ENCODE measurements at places on chromosomes 1 and 21.

DNA sequence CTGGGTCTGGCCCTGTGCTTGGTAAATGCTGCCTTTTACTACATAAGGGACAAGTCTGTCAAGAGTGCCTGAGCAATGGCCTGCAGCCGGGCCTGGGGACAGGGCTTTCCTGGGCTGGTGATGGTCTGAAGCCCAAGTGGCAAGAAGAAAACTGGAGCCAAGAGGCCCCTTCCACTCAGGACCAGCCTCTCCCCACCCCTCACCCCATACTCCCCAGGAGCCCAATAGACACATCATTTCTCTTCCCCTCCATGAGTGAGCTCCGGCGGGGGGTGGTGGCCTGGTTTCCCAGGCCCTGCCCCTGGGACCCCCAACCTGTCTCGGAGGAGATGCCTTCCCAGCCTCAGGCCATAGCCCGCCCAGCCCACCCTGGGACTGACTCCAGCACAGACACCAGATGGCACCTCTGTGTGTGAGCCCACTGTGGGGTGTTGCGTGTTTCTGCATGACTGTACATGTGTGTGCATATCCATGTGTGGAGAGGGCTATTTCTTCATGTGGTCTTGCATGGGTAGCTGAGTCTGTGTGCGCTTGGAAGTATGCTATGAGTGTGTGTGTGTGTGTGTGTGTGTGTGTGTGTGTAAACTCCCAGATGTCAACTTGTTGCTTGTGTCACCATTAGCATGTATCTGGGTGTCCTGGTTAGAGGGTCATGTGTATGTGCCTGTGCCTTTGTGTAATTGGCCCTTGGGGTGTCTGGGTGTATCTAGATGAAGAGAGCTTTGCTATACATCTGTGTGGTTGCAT, 14.3 kb upstream of the LRP8 start:
- no peak for DNase-seq

DNA sequence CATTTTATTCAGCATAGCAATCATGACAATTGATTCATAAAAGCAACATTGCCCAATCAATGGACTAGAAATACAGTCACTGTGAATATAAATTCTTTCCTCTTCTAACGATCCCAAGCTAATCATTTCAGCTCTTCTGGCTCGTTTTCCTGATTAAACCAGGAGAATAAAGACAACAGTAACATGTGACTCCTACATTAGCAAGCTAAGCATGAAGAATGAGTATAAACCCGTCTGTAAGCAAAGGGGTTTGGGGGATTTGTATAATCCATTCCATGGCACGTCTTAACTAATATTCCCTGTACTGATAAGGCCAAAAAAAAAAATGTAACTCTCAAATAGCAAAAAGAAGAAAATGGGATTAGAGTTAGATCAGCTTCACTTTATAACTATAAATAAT, 21.6 kb downstream of the IRF2BP2 start:
- DNase-seq: no peak

- no peak for DNase-seq
Observed at GRCh38 chr1:241999026-241999425, at the start of gene MAP1LC3C. TSS of gene MAP1LC3C (minus strand) at chr1:241999098. CDS start at chr1:241999008, 90 bp downstream.

- DNase-seq: no peak
Observed at GRCh38 chr1:25874635-25875153, 814 bp downstream of the PAQR7 start.

GRCh38 chr1:150365941-150366340, 2.0 kb downstream of the RPRD2 start:
- DNase-seq: peak; percentile 26

- DNase-seq: no peak
Observed at GRCh38 chr1:153525088-153525728, 10.6 kb downstream of the S100A6 start.

DNA sequence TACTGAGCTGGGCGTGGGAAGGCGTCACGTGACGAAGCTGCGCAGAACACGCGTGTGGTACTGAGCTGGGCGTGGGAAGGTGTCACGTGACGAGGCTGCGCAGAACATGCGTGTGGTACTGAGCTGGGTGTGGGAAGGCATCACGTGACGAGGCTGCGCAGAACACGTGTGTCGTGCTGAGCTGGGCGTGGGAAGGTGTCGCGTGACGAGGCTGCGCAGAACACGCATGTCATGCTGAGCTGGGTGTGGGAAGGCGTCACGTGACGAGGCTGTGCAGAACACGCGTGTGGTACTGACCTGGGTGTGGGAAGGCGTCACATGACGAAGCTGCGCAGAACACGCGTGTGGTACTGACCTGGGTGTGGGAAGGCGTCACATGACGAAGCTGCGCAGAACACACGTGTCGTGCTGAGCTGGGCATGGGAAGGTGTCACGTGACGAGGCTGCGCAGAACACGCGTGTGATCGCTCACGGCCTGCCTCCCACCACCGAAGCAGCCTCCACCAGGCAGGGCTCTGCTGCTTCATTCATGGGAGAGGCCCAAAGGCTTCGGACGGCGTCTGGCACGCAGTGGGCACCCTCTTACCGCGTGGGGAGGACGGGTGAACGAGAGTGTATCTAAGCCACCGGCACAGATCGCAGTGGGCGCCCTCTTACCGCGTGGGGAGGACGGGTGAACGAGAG, 24.0 kb downstream of the CFAP74 start:
- no peak for DNase-seq

- DNase-seq: no peak
Observed at GRCh38 chr1:61427510-61427909, 297.4 kb downstream of the TM2D1 start.

GRCh38 chr1:1206966-1207531, 657 bp upstream of the TNFRSF18 start:
- DNase-seq: no peak

- peak; percentile 46 for DNase-seq
Observed at GRCh38 chr1:79667848-79668696, 661.5 kb upstream of the ADGRL4 start.

DNA sequence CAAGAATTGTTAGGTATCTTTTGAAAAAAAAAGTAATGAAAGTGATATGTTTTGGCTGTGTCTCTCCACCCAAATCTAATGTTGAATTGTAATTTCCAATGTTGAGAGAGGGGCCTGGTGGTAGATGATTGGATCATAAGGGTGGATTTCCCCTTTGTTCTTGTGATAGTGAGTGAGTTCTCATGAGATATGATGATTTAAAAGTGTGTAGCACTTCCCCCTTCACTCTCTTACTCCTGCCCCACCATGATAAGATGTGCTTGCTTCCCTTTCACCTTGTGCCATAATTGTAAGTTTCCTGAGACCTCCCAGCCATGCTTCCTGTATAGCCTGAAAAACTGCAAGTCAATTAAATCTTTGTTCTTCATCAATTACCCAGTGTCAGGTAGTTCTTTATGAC, 70.7 kb downstream of the XCL2 start:
- DNase-seq: no peak

DNA sequence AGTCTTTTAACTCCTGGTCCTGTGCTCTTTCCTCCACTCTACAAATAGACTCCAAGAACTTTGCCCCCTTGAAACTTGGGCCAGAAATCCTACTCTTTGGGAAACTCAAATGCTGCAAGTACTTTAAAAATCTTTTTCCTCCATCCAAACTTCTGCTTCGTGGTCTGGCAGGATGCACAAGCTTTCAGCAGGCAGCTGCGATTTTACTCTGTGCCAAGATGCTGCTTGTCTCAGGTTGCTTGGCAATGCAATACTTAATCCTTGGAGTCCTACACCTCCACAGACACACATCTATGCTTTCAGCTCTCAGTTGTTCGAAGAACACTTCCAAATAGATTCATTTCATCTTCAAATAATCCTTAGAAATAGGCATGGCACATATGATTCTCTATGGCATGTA, 435.3 kb upstream of the USP24 start:
- no peak for DNase-seq

- DNase-seq: no peak
Observed at GRCh38 chr1:66245691-66246090, 288.3 kb upstream of the SGIP1 start.

DNA sequence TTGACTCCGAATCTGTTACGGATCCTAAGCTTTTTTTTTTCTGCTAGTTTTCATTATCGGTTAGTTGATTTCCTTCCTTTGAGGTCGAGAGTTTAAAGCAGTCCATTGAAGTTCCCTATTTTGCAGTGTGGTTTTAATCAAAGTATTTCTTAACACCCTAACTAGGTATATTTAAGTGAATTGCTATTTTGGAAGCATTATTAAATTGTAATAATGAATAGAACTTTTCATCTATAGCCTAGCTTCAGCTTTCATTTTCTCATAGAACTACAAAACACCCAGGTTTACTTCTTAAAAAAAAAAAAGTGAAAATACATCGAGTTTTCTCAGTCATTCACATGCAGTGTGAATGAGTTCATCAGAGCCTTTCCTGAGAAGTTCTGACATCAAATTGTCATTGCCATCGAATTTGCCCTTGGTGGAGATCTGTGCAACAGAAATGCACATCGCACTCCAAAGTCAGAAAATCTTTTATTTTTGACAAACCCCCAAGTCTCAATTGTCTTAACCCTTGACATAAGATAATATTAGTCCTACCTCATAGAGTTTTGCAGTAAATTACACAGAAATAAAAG, 1.1 kb upstream of the LBR start:
- DNase-seq: peak; percentile 93

- no peak for DNase-seq
Observed at GRCh38 chr1:178109348-178110143, 15.6 kb downstream of the RASAL2 start.

GRCh38 chr1:15018767-15019166, 134.8 kb upstream of the TMEM51 start:
- no peak for DNase-seq

DNA sequence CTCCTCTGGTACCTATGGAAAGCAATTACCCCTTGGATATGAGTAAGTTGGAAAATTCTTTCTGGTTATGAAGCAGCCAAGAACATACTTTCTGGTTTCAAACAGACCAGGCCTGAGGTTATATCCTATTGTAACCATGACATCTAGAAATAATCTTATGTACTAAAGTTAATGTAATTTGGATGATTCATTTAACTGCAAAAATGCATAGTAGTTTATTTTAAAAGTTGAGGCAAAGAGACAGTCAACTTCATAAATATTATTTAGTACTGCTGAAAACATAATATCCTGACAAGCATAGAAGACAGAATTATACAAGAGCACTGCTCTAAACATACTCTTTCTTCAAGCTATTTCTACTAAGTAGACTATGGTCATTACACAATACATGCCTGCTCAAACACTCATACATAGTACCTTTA, 25.5 kb downstream of the ODF2L start:
- peak; percentile 4 for DNase-seq

DNA sequence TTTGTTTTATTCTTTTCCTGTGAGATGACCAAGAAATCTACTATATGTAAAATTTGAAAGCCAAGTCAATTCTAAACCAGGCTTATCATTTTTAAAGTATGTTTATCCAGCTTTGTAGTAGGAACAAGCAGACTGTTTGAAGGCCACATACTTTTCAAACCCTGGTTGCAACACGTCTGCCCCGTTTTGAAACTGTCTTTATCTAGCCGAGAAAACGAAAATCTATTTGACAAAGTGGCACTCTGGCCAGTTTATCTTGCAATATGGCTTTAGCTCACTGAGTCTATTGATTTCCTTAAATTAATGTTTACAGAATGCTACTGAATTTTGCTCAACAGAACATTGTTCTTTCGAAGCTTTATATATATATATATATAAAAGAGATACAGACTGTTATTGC, 39.7 kb downstream of the PROX1 start:
- no peak for DNase-seq

DNA sequence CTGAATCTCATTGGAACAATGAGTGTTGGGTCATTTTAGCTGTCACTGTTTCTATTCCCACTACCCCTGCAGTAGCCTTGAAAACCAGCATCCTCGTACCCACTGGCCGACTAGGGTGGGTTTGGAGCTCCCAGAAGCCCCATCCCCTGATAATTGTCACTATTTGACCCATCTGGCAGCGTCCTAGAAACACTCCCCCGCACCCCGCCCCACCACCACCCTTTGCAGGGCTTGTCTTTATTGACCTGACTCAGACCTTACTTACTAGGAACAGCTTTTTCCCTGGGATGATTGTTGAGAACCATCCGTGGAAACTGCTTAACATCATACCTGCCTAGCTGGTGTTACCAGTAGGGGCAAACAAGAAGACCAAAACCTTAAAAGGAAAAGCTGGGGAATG, 28.4 kb upstream of the AGPAT3 start:
- DNase-seq: no peak

DNA sequence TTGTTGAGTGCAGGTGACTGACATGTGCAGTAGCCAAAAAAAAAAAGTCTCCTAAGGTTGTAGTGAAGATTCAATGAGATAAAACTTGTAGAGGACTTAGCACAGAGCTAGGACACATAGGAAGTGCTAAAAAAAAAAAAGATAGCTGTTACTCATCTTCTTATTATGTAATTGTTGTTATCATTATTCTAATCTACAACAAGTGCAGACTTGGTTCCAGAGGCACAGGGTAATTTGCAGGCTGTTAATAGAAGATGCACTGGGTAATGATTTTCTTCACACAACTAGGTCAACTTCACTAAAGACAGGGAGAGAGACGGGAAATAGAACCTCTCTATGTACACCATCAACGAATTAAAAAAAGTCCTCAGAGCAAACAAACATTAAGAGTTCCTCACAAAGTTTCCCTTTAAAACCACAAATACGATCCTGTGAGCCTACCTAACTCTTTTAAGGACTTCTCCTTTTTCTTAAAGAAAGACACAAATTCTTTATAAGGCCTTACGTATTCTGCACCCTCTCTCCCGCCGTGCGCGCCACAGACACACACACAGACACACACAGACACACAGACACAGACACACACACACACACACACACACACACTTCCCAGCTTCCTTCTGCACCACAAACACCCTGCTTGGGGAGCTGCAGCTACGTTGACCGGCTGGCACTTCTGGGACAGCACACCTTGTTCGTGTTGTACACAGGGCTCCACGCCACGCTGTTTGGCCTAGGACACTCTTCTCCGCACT, 49.8 kb upstream of the GADD45A start:
- DNase-seq: peak; percentile 76

GRCh38 chr1:14138687-14139086, 438.7 kb downstream of the PRDM2 start:
- DNase-seq: no peak

DNA sequence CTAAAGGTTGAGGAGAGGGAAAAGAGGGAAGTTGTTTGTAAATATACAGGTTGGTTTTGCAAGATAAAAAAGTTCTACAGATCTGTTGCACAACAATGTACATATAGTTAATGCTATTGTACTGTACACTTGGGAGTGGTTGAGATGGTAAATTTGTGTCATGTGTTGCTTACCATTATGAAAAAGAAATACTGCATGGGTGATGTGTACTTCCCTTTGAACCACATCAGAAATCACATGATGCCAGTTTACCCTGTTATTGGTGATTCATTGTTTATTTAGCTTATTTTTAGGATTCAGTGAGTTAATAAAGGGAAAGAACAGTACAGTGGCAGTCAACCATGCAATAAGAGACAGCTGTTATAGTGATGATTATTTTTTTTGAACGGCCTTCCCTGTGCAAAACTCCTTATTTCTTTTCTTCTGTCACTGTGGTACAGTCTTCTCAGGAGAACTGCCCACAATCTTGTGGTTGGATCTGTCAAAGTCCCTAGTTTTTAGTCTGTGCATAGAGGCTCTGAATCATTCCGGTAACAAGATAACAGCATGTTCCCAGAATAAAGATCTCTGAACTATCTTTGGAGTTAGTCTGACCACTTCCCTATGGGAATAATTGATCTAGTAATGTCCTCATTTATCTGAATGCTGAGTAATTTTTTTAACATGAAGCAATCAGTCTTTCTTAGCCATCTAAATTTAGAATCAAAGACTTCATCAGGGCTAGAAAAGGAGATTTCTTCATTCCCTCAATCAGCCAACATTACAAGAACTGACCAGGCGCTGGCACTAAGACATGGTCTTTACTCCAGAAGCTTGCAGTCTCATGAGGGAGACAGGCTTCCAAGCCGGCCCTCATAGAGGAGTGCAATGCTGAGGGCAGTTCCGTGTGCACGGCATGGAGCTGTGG, 84.2 kb downstream of the SH3GLB1 start:
- peak; percentile 96 for DNase-seq

- no peak for DNase-seq
Observed at GRCh38 chr1:244029124-244029523, 22.0 kb upstream of the ZBTB18 start.
